ENCODE measurements at places on chromosomes 7 and 10.

GRCh38 chr7:42082144-42082543 lies 154.9 kb downstream of the GLI3 start:
- no peak for DNase-seq

GRCh38 chr10:125679436-125679835 lies 3.5 kb downstream of the TEX36 start:
- DNase-seq = no peak

DNA sequence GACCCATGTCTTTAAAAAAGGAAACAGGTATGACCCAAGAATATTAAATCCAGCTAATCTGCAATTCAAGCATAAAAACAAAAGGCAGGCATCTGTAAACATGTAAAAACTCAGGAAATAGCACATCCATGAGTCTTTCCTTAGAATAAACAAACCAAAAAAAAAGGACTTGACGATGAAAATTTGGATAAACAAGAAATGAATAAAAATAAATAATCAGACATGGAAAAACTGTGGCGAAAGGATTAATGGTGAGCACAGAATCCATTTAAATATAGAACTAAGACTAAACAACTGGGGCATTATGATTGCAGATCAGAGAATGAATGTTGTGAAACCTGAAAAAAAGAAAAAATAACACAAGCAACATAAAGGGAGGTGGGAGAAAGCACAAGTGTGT lies 170.1 kb downstream of the DOCK4 start:
- no peak for DNase-seq

GRCh38 chr10:130936851-130937250 lies 374.7 kb downstream of the TCERG1L start:
- no peak for DNase-seq
